Type B pancreatic cell (in vitro differentiated cells): ENCODE measurements at places on chromosomes 7 and 10.

GRCh38 chr7:80711531-80711930 lies 73.1 kb downstream of the CD36 start:
- no peak for DNase-seq

DNA sequence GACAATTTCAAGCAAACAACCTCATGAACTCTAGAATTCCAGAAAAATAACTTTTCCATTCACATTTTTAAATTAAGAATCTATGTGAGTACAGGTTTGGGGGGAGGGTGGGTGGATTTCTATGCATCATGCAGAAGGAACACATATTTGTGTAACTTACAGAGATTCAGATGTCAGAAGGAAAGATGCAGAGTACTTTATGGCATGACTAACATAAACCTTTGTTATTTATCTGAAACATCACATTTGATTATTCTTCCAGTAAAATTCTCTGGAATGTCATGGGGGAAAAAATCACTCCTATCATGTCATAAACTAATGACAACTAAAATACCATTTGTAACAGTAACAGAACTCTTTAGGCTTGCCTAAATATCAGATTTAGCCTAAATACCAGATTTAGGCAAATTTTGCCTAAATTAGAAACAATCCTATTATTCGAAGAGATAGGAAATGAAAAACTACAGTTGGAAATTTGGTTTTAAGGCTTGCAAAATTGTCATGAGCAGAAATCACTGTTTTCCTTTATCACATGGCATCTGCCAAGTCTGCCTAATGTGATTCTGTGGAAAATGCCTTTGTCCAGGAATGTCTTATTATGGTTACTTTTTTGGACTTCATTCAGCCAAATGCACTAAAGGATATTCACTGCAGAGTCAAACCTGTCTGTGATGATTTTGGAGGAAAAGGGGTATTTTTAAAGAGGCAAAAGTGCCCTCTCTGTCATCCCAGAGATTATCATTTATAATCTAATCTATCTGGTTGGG lies 527.7 kb upstream of the CELF2 start:
- no peak for DNase-seq

- no peak for DNase-seq
These were observed 28.9 kb downstream of the LRRC27 start for GRCh38 chr10:132360766-132361447.

- DNase-seq = no peak
These were observed 63.2 kb downstream of the EBF3 start for GRCh38 chr10:129900825-129901224.

GRCh38 chr7:113710310-113711096 lies 208.3 kb downstream of the PPP1R3A start:
- no peak for DNase-seq

- DNase-seq = no peak
These were observed 214.2 kb downstream of the WDR11 start for GRCh38 chr10:121065330-121065729.

GRCh38 chr7:116547347-116547746 lies 22.5 kb downstream of the CAV1 start:
- no peak for DNase-seq

GRCh38 chr7:34895202-34895601 lies 142.1 kb downstream of the DPY19L1 start:
- no peak for DNase-seq

DNA sequence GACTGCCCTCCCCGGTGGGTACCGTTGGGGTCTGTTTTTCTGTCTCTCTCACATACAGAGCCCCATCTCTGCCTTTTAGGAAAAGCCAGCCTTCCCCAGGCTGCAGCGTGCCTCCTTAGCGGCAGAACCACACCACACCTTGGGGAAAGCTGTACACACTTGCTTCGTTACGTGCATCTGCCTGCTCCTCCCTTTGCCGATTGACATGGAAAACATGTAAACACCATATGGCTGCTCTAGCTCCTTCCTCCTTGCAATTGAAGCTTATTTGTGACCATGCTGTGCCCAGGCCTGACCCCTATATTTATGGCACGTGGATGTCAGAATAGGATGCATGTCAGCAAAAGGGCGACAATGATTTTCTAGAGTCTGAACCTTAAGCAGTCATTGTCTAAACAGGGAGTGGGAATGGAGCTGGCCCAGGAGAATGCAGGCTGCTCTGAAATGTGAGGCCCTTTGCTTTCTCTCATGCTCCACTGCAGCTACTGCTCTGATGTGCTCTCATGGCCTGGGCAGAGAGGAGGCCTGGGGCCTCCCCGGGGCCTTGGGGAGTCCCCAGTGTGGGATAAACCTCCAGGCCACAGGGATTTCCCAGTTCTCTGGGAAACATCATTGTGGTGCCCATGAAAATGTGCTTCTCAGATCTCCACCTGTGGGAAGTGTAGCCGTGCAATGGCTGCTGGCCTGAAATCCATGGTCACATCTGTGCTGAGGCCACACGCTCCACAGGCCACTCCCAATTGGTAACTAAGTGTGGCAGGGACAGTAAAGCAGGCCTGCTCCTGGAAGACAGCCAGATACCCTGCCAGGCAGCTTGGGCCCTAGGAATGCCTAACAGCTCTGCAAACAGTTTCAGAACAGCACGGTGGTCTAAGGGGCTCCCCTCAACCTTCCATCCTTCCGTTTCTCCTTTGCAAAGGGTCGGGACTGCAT lies 18.6 kb downstream of the PDE6C start:
- no peak for DNase-seq

GRCh38 chr7:17279061-17279460 lies 19.4 kb upstream of the AHR start:
- no peak for DNase-seq

- peak; percentile 72 for DNase-seq
These were observed 74.3 kb downstream of the CFAP46 start for GRCh38 chr10:132867801-132868644.

- DNase-seq = no peak
These were observed 65.0 kb downstream of the VSTM4 start for GRCh38 chr10:49050366-49050765.

DNA sequence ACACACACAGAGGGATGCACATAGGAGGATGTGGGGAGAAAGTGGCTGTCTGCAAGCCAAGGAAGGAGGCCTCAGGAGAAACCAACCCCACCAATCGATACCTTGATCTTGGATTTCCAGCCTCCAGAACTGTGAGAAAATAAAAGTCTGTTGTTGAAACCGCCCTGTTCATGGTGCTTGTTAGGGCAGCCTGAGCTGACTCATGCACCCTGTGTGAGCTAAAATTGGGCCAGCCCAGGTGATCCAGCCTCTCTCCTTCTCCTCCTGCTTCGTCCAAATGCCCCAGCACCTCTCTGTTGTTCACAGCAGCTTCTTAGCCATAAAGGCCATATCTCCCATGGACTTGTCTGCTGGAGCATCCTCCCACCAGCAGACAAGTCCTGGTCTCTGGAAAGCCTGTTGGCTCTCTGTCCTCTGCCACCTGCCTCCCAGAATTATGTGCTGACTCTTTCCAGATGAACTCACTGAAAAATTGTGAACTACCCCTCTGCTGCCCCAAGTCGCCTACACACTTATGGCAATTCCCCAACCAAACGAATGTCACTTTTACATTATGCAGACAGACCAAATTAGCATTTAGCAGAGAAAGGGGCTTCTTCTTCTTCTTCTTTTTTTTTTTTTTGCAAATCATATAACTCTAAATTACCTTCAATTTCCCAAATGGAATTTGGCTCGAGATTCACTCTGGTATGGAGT lies 30.2 kb upstream of the CARD11 start:
- DNase-seq = no peak

- no peak for DNase-seq
These were observed 119.4 kb downstream of the RAB11FIP2 start for GRCh38 chr10:117927332-117927731.

DNA sequence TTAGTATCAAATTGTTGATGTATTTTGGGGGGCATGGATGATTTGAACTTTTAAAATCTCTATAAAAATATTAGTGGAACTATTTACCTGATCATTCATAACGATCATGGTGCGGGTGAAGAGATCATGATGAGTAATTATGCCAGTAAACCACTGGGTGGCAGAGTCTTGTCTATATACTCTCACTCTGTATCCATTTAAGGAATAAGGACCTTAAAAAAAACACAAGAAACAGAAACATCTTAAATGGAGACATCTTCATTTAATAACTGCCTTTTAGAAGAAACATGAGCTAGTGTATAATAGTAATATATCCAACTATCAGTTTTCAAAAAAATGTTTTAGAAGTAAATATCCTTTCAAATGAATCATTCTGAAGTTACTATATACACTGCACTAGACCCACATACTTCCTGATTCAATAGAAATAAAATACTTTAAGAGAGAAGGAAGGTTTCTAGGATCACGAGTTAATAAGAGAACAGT lies 84.0 kb downstream of the NRBF2 start:
- no peak for DNase-seq

DNA sequence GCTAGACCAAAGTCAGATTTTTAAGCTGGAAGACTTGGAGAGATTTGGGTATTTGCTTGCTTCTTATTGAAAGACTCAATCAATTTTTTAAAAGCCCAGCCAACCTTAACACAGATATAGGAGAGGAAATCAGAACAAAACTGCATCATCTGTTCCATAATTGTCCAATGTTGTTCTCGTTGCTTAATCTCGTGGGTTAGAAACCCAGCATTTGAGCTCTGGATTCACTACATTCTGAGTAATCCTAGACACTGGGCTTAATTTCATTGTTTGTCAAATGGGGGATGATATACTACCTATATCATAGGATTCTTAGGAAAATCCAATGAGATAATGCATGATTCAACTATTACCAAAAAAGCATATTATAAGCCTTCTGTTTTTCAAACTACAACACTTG lies 48.9 kb downstream of the CALD1 start:
- DNase-seq = no peak

- DNase-seq = no peak
These were observed 29.7 kb downstream of the VIPR2 start for GRCh38 chr7:159114981-159115380.

GRCh38 chr7:105011831-105012502 lies 2.0 kb upstream of the KMT2E start:
- DNase-seq = no peak

DNA sequence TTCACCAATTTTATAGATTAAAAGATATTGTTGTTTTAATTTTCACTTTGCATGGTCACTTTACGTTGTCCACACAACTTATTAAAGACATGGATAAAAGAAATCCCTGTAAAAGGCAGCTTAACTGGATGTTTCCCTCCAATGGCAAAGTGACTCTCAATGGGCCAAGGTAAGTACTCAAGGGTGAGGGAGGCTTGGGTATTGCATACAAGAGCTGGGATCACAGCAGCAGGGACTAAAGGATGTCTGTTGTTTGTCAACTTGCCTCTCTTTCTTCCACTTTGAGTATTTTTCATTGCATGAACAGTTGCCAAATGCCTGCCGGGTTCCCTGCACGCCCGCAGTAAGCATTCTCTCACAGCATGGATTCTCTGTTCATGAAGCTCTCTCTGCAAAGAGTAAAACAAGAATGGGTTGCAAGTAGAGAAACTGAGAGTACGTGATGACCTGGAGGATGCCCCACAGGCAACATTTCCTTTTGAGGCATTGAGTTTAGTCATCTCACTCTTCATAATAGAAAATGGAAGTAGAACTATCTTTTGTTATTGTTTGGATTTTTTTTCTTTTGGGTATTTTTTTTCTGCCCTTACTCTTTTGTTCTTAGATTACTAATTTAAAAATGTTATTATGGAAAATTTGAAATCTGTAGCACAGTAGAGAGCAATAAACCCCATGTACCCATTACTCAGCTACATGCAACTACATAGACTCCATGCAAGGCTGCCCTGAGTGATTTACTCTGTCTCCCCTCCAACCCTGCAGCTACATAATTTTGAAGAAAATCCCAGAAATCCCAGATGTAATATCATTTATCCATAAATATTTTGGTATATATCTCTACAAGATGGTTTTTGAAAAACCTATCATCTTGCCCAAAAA lies 26.3 kb downstream of the GPR141 start:
- no peak for DNase-seq

- peak; percentile 53 for DNase-seq
These were observed 194.3 kb downstream of the ZMYND11 start for GRCh38 chr10:329361-330099.

DNA sequence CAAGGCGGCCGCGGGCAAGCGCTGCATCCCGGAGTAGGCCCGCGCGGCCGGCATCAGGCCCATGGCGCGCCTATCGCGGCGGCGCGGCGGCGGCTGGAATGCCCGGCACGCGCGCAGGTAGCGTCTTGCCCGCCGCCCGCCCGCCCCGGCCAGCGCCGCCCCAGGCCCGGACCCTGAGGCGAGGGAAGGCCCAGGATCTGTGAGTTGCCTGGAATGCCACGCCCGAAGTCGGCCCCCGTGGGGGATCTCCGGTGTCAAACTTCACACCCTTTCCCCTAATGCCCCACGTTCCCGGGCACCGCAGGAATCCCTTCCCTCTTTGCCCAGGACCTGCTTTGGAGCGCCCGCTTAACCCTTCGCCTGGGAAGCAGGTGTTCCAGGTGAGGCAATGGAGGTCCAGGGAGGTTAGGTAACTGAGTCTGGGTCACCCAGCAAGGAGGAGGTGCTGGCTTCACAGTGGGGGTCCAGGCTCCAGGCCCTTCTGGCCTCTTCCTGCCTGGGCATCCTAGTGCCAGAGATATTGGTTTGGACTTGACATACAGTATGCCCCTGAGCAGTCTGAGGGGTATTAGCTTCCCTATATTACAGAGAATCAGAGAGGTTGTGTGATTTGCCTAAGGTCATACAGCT lies 138.1 kb downstream of the ARHGAP22 start:
- DNase-seq = peak; percentile 66

DNA sequence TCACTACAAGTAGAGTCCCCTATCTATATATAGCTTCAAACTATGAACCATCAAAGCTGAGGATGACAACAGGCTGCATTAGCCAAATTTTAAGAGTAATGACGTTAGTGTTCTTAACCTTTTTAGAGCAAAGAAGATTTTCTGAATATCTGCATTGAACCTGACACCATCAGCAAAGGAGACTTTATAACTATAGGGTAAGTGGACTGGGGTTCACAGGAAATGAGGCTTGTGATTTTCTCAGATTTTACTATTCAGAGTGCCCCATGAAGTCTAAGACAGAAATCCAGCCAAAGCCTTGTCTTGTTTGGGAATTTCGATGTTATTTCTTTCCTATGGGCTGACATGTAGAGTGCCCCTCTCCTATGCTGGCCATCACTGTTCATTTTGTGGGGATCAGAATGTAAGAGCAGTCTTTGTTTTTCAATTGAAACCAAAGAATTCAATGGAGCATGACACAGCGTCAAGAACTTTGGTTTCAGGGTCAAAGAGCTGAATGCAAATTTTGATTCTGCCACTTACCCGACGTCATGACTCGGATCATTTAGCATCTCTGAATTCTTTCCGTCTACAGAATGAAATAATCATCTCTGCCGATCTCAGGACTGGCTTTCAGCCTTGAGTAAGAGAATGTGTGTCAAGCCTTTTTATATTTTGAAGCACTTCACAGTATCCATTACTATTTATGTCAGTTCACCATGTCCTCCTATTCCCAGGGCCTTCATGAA lies 52.7 kb downstream of the DENND11 start:
- DNase-seq = no peak

GRCh38 chr10:103759100-103759781 lies 96.1 kb downstream of the SH3PXD2A start:
- no peak for DNase-seq

DNA sequence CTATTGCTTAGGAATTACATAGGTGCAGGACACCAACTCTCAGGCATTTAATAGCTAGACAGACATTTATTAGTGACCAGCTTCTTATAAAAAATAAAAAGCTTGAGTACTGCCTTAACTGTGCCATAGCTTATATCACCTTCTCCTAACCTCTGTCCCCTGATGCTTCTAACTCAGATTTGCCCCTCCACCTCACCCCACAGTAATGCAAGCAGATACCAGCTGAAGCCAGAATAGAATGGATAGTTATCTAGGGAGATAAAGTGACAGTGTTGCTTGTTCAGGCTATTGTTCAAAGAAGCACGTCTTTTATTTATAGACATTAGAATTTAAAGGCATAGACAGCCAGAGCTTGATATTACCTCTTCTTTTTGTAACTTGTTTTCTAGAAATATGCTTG lies 99.6 kb upstream of the GLCCI1 start:
- DNase-seq = no peak
